ENCODE measurements at places on chromosomes 12 and 14.

GRCh38 chr14:32941668-32942065 is 3.0 kb downstream of the NPAS3 start:
- DNase-seq: no peak

- DNase-seq: no peak
These were observed 127.4 kb downstream of the MGST1 start for GRCh38 chr12:16474801-16475200.

GRCh38 chr12:91562476-91562875 is 379.9 kb upstream of the DCN start:
- DNase-seq: no peak

GRCh38 chr12:93994721-93995120 is 153.7 kb upstream of the PLXNC1 start:
- no peak for DNase-seq

DNA sequence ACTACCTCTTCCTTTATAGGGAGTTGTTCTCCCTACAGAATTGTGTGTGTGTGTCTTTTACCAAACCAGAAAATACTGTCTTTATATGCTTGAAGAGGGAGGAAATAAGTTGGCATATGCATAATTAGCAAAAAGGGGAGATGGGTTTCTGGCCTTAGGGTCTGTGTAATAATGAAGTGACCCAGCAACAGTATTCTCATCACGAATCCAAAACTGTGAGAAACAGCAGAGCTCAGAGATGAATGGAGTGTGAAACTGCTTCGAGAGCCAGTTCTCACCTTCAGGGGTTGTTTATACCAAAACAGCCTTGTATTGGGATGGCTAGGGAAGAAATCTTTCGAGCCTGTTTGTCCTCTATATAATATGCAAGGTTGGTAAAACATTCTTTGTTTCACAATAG is 227.5 kb downstream of the MON2 start:
- no peak for DNase-seq

- no peak for DNase-seq
These were observed 59.9 kb downstream of the USP15 start for GRCh38 chr12:62320054-62320453.

DNA sequence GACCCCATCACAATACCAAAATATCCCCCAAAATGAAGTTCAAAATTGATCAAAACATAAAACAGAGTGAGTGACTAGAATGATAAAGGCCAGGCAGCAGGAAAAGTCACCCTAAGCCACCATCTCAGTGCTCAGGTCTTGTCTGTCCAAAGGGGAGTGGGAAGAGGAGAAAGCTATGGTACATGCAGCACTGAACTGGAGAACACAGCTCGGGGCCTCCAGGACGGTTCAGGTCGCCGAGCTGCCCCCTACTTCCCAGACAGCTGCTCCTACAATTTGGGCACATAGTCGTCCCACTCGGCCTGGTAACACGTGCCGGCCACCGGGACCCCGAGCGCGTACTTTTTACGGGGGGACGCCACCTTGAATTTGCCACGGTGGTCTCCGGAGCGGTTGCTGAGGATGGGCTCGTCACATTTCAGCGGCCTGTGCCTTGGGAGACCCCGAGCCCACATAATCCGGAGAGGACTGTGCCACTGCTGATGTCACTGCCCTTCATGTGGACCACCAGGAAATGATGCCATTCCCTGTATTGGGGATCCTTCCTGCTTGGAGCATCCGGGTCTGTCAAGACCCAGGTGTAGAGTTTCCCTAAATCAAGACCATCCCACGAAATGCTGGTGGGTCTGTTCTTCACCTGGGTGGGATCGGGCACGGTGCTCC is 31.6 kb downstream of the AK7 start:
- no peak for DNase-seq

- DNase-seq: no peak
These were observed 22.0 kb upstream of the TMEM106C start for GRCh38 chr12:47941475-47941780.

DNA sequence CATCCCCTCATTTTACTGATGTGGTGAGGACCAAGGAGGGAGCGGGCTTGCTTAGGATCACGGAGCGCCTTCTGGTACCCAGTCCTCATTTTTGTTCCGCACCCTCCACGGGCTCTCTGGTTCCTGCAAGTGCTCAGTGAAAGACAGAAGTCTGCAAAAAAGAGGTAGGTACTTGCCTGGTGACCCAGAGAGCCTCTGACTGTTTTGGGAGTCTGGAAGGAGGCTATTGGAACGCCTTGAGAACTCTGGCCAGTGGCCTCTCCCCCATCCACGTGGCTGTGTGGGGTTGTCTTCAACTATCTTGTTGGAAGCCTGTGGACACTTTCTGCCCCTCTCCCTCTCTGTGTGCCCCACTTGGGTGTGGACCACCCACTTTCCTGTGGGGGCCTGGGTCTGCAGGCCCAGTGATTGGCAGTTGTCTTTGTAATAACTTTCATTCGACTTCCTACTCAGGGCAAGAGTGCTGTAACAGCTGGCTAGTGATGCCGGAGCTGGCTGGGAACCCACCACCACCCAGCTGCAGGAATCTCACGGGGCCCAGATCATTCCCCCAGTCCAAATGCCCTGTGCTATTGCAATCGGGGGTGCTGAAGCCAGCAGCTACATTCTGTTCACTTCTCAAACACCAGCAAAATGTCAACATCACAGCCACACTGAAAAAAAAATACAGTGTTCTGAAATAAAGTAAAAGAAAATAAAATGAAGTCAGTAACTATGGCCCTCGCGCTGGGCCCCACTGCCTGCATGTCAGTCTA is 122.8 kb downstream of the PRMT8 start:
- DNase-seq: no peak

GRCh38 chr14:104784218-104784568 is 11.4 kb downstream of the AKT1 start:
- no peak for DNase-seq

GRCh38 chr12:785706-786105 is 33.3 kb downstream of the WNK1 start:
- no peak for DNase-seq

DNA sequence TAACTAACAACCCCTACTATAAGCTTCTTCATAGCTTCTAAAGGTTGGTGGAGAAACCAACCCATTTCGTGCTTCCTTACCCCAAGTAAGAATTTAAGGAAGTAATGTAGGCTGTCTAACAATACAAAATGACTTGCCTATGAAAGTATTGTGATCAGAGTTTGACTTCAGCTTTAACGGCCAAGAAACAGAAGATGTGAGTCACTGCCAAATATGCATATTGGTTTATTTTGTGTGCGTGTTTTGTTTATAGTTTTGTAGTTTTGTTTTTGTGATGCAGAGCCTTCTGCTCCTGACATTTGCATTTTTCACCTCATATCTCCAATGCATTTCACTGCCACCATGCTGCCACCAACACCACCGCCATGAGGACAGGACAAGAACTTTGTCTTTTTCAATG is 146.0 kb downstream of the FBXL14 start:
- no peak for DNase-seq

- no peak for DNase-seq
These were observed 1.4 kb upstream of the SAV1 start for GRCh38 chr14:50669441-50669986.

DNA sequence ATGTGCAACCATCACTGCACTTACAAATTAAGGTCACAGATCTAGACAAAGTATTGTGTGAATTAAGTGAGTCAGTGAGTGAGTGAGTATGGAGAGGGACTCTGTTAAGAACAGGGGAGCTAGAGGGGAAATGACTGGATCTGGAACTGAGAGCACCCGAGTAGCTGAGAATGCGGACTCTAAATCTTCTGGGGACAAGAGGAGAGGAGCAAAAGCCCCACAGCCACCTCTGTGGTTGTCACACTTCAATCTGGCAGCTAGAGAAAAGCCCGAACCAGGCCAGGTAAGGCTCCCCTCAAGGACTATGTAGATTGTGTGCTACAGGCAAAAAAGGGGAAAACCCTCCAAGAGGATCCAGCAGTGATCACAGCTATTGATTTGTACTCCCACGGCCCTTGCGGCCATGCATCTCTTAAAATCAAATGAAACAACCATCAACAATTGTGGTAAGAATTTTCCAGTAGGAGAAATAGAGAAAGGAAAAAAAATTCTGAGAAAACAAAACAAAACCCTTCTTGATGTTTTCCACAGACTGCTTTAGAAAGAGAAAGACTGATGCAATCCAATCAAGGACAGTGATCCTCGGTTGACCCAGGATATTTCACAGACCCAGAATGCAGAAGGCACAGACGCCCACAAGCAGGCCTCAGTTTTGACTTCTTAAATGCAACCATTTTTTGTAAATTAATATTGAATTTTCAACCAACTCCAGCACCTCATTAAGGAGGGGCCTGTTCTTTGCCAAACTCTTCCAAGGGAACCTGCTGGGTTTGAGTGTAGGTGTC is 109.6 kb downstream of the SLC38A6 start:
- no peak for DNase-seq

- DNase-seq: no peak
These were observed 40.3 kb upstream of the NTF3 start for GRCh38 chr12:5391653-5392052.

DNA sequence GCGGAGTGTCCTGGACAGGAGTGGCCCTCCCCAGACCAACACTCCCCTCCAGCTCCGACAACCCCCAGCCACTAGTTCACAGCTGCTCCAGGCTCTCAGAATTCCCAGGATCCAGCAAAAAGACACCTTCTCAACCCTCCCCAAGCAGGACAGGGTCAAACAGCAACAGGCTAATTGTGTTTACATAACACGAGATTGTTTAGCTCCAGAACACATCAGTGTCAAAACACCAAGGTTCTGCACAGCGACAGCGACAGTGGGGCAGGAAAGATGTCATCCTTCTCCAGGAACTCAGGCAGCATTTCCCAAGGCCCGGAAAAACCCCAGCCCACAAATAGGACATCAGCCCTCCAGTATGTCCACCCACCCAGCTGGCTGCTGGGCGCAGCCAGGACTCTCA is 16.5 kb downstream of the ITPK1 start:
- no peak for DNase-seq

- no peak for DNase-seq
These were observed 23.6 kb downstream of the ANAPC5 start for GRCh38 chr12:121328620-121329019.

DNA sequence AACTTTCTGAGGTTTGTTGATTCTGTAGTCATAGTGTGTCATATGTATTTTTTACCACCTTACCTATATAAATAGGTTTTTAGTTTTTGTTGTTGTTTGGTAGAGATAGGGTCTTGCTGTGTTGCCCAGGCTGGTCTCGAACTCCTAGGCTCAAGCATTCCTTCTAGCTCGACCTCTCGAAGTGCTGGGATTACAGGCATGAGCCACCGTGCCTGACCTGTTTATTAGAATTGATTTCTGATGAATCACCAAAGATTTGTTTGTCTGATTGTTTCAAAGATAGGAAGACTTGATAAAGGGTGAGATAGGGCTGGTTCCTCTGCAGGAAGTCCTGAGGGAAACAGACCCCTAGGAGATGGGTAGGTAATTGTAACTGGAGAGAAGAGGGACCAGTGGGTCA is 481.6 kb downstream of the PCNX1 start:
- DNase-seq: no peak

DNA sequence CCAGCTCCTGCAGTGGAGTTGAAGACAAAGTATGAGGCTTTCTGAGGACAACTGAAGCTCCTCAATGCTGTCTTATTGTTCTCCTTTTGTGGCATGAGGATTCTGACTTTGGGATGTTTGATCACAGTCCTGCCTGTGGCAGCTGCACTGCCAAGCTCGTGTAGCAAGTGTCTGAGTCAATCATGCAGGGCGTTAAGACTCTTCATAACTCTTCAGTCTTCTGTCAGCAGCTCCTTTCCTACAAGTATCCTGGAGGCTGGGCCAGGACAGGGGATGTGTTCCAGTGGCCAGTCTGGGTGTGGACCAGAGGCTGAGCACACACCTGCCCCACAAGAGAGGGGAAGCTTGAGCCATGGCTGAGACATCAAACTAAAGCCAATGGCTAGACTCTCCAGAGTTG is 94.3 kb downstream of the PELI2 start:
- DNase-seq: no peak

GRCh38 chr14:23763394-23763793 is 127.2 kb downstream of the DHRS2 start:
- DNase-seq: no peak

- no peak for DNase-seq
These were observed 79.4 kb upstream of the CDKN3 start for GRCh38 chr14:54317391-54317790.

- no peak for DNase-seq
These were observed 18.2 kb upstream of the TNS2 start for GRCh38 chr12:53031616-53032015.

DNA sequence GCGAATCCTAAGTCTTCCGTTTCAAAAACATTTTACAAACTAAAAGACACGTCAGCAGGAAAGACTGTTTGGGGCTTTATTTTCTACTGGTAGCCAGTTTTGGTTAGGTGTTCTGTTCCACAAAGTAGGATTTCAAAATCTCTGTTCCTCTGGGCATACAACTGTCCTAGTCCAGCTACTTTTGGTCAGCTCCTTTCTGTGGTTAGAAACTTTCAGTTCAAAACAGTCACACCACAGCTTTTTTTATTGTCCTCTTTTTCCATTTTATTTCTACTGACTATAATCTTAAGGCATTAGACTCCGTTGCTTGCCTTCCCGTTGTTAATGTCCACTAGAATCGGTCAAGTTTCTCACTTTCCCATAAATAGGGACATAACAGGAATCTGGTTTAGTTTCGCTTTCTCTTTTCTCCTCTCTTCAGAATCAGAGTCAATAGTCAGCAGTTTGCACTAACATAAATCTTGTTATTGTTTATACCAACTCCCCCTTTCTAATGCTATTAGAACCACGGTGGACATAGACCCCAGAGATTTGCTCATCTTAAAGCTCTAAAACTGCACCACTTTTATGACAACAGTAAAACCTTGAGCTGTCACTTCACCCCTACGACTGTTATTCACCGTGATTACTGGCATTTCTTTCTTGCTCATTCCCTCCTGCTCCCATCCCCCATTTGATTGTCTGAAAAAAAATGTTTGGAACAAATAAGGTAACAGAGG is 41.5 kb upstream of the NPAS3 start:
- no peak for DNase-seq

DNA sequence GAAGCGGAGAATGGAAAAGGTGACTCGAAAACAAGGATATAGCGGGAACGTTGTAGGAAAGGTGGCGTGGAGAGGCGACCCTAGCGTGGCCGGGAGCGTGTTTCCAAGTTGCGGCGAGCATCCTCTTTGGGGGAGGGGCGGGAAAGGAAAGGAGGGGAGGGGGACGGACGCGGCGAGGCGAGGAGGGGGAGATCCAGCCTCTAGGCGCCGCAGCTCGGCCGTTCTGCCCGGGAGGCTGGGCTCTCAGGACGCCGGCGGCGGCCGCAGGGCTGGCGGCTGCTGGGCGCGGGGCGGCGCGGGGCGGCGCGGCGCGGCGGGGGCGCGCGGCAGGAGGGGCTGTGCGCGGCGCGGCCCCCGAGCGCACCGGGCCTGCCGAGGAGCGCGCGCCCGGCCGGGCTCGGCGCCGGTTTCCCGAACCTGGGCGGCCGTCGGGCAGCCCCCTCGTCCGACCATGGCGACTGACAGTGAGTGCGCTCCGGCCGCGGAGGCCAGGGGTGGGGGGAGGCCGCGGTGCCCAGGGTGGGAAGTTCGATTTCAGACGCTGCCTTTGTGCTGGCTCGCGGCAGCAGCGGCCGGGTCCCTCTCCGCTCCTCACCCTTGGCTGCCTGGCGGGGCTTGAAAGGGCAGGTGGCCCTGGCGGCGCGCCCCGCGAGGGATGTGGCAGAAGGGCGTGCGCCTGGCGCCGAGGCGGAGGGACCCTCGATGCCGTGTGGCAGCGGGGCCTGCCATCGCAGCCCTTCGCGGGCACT is 50.3 kb downstream of the SNAPC1 start:
- no peak for DNase-seq
